ENCODE measurements at places on chromosomes 3 and 15.

DNA sequence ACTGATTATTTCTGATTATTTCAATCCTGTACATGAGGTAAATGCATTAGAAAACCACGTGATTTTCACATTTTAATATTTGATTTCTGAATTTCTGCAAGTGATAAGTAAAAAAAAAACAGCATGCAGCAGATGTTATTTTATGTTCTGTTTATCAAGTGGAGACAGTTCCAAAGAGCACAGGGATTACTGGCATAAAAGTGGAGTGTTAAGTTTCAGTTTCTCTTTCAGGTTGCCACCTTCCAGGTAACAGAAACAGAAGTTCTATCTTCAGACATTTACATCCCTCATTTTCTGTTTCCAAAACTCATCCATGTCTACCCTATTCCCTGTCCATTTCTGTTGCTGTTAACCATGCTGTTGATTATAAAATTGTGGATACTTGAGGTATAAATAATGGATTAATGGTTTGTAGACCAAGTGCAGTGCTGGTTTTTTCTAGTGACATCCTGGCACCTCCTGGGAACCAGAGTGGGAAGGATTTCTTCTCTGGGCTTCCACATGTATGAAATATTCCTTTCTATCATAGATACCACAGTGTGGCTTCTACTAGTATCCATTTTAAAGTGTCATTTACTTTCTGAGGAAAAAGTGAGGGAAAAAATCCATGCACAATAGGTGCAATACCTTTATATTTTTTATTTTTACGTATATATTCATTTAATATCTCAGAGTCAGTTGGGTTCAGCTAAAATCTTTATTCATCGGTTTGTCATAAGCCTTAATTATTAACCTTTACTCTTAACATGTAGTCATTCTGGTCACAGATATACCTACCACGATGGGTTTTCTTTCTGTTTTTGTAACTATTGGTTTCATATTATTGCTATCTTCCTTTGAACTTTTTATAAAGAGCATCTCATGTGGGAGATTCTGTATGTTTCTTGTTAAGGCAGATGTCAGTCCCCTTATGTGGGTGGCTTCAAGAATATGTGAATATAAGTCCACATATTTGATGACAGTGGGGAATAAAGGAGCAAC, 1010.0 kb downstream of the SQOR start:
- H3K36me3 ChIP-seq = no peaks in the 10 kb centered on the region
- DNase-seq = no peak
- no peaks in the 10 kb centered on the region for H3K4me1 ChIP-seq
- H3K27ac ChIP-seq = no peak overlapping the region
- no peaks in the 10 kb centered on the region for H3K27me3 ChIP-seq
- no peak overlapping the region for H3K4me3 ChIP-seq

- H3K4me1 ChIP-seq = peaks cover 12% of the 10 kb centered on the region
- H3K27ac ChIP-seq = no peak overlapping the region
- H3K36me3 ChIP-seq = peaks cover 2% of the 10 kb centered on the region
- H3K27me3 ChIP-seq = no peaks in the 10 kb centered on the region
- DNase-seq = no peak
Measured at GRCh38 chr3:106458952-106459351, 590.1 kb upstream of the CBLB start.

DNA sequence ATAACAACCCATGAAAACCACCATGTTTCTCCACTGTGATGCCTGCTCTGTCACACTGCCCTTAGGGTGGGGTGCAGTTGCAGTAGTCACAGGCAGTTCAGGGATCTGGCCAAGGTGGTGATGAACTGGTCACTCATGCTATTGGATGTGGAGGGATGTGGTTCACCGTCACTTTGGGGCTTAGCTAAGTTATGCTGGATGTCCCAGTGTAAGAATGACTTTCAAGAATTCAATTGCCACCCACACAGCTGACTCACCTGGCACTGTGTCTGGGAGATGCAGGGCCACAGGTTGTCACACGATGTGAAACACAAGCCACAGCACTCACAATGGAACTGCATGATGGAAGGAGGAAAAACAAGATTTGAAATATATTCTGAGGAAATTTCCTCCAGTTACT, 146.1 kb upstream of the CTNNB1 start:
- no peaks in the 10 kb centered on the region for H3K36me3 ChIP-seq
- H3K27me3 ChIP-seq = no peaks in the 10 kb centered on the region

- peaks cover 8% of the 10 kb centered on the region for H3K4me1 ChIP-seq
- DNase-seq = no peak
- no peak overlapping the region for H3K4me3 ChIP-seq
- no peak overlapping the region for H3K27ac ChIP-seq
- H3K36me3 ChIP-seq = no peaks in the 10 kb centered on the region
- peaks cover 11% of the 10 kb centered on the region for H3K27me3 ChIP-seq
Measured at GRCh38 chr3:156311930-156312329, 191.6 kb downstream of the KCNAB1 start.

DNA sequence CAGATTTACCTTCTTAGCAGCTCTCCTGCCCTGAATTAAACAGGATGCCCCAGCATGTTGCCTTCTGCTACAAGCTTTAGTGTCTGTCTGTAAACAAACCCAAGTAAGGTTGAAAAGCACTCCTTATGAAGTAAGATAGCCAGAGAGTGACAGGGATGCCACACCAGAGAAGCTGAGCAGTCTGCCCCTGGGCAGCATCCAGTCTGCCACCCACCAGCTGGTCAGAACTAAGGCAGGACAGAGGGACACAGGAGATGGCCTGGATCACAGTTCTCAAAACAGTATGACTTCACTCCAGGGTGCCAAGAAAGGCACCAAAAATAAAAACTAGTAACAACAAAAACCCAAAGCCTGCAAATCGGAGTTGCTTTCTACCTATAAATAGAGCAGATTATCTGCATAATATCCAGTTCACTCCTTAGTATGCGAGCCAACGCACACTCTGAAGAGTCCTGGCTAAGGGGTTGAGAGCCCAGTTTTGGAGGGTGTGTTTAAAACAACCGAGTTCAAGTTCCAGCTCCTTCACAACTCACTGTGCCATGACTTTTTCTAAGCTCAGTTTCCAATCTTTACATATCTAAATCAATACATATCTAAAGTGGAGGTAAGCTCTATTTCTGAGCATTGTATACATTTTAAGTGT, 198.9 kb downstream of the KCNMB2 start:
- H3K4me3 ChIP-seq = no peak overlapping the region
- no peaks in the 10 kb centered on the region for H3K4me1 ChIP-seq
- H3K27ac ChIP-seq = no peak overlapping the region
- peaks cover 5% of the 10 kb centered on the region for H3K27me3 ChIP-seq
- no peak for DNase-seq

GRCh38 chr3:117553461-117553860, 843.9 kb downstream of the TUSC7 start:
- H3K27ac ChIP-seq = no peak overlapping the region
- DNase-seq = no peak
- H3K4me3 ChIP-seq = no peak overlapping the region
- H3K4me1 ChIP-seq = no peaks in the 10 kb centered on the region
- no peaks in the 10 kb centered on the region for H3K36me3 ChIP-seq

DNA sequence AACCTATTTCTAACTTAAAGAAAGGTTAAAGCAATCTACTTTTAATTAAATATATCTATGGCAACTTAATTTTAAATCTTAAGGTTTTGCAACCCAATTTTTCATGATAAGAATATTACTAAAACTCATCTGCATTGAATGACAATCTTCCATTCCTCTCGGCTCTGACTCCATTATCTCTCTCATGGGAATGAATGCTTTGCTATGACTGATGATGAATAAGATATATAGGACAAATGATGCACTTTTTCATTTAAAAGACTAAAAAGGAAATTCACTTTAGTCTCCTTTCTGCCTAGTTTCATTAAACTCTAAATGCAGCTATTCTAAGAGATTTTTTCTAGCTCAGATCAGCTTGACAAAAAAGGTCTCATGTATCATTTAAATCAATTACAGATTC, 68.7 kb downstream of the GBE1 start:
- no peak overlapping the region for H3K4me3 ChIP-seq
- H3K4me1 ChIP-seq = no peaks in the 10 kb centered on the region
- H3K27me3 ChIP-seq = no peaks in the 10 kb centered on the region
- DNase-seq = no peak
- no peak overlapping the region for H3K27ac ChIP-seq
- peaks cover 6% of the 10 kb centered on the region for H3K36me3 ChIP-seq

- H3K4me3 ChIP-seq = no peak overlapping the region
- H3K27me3 ChIP-seq = no peaks in the 10 kb centered on the region
- peak overlapping the region; percentile 89 for H3K27ac ChIP-seq
- H3K36me3 ChIP-seq = no peaks in the 10 kb centered on the region
- H3K4me1 ChIP-seq = peaks cover 86% of the 10 kb centered on the region
Measured at GRCh38 chr3:50264964-50265485, 3.9 kb upstream of the SEMA3B start.

DNA sequence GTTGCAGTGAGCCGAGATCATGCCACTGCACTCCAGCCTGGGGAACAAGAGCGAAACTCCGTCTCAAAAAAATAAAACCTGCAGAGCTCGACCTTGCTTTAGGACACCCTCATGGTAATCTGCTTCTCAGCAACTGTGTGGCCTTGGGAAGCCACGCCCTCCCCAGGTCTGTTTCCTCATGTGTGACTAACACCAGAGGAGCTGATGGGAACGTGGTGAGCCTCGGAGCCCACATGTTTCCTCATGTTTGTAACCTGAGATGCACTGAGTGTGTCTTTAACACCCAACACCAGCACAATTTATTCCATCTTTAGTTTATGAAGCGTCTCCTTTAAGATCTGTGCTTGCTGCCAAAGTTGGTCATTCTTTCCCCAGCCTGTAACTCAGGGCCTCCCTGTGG, 142.8 kb downstream of the OCA2 start:
- DNase-seq = no peak
- no peaks in the 10 kb centered on the region for H3K27me3 ChIP-seq
- no peak overlapping the region for H3K27ac ChIP-seq
- H3K4me3 ChIP-seq = no peak overlapping the region

GRCh38 chr3:45817831-45818522, 21.6 kb upstream of the SLC6A20 start:
- no peaks in the 10 kb centered on the region for H3K27me3 ChIP-seq
- H3K4me1 ChIP-seq = peaks cover 10% of the 10 kb centered on the region
- DNase-seq = no peak
- no peak overlapping the region for H3K27ac ChIP-seq
- H3K4me3 ChIP-seq = no peak overlapping the region

DNA sequence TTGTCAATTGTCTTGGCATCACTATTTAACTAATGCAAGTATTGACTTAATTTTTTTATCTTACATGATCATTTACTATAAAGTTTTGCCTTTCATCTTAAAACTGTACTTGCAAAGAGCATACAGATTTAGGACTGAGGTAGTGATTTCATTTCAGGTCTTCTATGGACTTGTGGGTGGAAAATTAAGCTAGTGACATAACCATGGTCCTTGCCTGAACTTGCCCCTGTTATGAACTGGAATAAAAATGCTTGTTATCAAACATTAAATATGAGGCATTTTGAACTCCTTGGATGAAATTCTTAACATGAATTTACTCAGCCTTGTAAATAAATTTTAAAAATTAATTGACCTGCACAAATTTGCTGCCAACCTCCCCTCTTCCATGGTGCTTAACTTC, 712.0 kb downstream of the NAALADL2 start:
- H3K27me3 ChIP-seq = no peaks in the 10 kb centered on the region
- no peak for DNase-seq
- H3K36me3 ChIP-seq = no peaks in the 10 kb centered on the region
- no peak overlapping the region for H3K27ac ChIP-seq

GRCh38 chr3:143139762-143140161, 20.2 kb downstream of the CHST2 start:
- peak overlapping the region; percentile 50 for H3K27ac ChIP-seq
- peaks cover 35% of the 10 kb centered on the region for H3K4me1 ChIP-seq
- H3K4me3 ChIP-seq = no peak overlapping the region

DNA sequence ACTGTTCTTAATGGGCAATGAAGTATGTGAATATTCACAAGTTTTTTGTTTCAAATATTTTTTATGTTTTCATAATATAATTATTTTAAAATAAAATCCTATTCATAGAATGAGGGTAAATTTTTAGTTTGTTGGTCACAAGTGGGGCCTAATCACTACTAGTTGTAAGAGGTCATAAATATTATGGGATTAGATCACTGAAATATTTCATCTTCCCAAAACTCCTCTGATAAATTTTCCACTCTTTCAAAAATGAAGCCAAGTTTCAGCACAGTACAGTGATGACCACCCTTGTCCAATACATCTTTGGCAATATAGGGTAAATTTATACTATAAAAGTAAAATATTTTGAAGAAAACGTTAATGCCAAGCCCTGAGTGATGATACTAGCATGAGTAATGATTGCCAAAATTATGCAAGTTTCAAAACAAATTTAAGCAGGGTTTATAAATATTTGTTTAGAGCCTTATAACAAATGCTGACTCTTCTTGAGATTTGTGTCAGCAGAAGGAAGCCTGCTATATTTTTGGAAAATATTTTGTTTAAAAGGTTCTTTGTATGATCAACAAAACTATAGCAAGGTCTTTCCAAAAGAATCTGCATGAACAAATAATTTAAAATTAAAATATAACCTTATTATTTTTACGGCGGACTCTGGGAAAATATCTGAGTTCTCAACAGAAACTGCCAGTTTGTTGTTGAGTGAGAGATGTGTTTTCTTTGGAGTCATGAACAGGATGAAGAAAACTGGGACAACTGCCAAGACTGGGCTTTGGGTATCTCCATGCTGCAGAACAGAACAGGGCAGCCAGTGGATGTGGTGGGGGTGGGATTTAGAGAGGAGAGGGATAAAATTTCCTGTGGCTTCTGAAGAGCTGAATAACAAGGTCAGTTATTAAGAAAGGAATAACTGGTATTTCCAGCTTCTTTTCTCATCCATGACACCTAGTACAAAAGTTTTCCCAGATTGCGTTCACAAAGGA, 17.9 kb upstream of the TM4SF1 start:
- H3K27ac ChIP-seq = peak overlapping the region; percentile 84
- H3K36me3 ChIP-seq = no peaks in the 10 kb centered on the region
- DNase-seq = peak; percentile 90
- H3K27me3 ChIP-seq = no peaks in the 10 kb centered on the region
